ENCODE measurements at places on chromosomes 1 and 21.

- peak; percentile 52 for DNase-seq
Observed at GRCh38 chr1:50332941-50333594, 90.2 kb downstream of the DMRTA2 start.

GRCh38 chr21:31198575-31198974 is 145.5 kb downstream of the TIAM1 start:
- DNase-seq = no peak

DNA sequence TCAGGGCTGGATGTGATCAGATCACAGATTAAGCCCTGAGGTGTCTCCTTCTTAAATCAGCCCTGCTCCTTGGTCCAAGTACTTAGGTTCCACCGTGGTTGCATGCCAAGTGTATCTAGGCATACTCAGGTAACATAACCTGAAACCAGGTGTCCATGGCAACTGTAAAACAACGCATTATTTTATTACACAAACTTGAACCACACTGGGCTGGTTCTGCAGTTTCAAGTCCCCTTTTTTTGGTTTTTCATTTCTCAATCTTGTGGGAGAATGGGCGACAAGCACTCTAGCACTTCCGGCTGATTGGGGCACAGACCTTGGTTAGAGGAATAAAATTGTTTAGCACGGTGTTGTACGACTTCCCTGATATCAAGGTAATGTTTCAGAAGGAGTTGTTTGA is 65.2 kb downstream of the GBP6 start:
- DNase-seq = no peak

- DNase-seq = no peak
Observed at GRCh38 chr1:200786788-200787187, 48.1 kb downstream of the CAMSAP2 start.

DNA sequence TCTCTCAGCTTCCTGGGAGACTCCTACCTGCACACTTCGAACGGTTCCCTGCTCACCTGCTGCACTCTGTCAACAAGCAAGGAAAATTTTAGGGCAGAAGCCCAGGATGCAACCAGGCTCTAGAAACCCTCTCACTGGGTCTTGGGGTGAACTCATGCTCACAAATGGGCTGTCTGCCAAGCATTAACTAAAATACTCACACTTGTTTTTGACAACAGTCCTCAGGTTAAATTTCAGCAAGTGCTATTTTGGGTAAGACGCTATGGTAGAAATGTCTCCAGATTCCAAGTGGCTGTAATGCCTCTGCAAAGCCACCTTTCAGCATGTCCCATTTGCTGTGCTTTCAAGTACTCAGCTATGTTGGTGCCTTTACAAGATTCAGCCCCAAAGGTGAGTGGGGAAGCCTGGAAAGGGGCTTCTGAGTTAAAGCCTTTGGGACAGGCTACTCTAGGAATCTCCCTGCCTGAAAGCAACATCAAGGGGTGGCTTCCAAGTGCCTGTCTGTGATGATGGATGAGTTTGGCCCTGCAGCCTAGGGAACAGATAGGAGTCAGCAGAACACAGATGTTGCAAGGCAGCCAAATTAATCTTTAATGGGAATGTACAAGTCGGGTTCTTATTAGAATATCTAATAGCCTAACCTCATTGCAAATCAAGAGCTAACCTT is 211.9 kb upstream of the SPAG17 start:
- DNase-seq = no peak

DNA sequence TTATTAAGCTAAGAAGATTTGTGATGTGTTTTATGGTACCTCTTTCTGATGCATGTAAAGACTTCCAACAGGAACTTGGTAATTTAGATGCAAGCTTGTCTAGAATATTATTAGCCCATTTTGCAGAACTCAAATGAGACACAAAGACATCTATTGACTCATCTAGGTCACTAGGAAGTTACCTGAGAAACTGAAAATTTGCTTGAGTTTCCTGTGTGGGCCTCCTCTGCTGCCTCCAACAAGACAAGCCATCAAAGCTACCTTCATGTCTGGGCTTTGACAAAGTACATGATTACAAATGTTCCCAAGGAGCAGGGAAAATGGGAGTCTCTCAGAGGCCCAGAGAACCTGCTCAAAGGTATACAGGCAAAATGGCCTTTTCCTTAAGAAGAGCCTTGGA is 5.6 kb downstream of the RUNX1 start:
- no peak for DNase-seq

- no peak for DNase-seq
Observed at GRCh38 chr1:172973424-172973823, 77.3 kb downstream of the TNFSF18 start.

DNA sequence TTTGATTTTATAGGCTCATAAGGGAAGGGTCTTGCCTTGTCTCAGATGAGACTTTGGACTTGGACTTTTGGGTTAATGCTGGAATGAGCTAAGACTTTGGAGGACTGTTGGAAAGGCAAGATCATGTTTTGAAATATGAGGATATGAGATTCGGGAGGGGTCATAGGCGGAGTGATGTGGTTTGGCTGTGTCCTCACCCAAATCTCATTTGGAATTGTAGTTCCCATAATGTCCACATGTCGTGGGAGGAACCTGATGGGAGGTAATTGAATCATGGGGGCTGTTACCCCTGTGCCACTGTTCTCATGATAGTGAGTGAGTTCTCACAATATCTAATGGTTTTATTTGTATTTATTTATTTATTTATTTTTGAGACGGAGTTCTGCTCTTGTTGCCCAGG is 6.9 kb upstream of the CSDE1 start:
- DNase-seq = no peak

DNA sequence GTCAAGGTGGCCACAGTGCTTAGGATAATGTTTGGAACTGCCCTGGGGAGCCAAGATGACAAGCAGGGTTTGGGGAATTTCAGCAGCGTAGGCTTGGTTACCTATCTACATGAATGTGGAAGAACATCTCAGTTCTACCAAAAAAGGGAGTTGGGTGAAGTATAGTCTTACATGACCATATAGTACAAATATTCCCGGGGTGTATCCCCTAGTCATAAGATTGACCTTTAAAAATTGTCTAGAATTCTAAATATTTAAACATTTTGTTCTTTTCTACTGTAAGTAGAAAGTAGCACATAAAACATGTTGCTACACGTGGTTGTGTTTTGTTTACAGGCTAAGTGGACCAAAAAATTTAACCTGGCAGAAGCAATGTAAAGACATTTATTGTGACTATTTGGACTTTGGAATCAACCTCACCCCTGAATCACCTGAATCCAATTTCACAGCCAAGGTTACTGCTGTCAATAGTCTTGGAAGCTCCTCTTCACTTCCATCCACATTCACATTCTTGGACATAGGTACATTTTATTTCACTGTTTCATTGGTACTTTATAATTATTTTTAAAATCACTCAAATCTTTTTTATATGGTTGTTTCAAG is 20.3 kb downstream of the IL12RB2 start:
- DNase-seq = no peak

DNA sequence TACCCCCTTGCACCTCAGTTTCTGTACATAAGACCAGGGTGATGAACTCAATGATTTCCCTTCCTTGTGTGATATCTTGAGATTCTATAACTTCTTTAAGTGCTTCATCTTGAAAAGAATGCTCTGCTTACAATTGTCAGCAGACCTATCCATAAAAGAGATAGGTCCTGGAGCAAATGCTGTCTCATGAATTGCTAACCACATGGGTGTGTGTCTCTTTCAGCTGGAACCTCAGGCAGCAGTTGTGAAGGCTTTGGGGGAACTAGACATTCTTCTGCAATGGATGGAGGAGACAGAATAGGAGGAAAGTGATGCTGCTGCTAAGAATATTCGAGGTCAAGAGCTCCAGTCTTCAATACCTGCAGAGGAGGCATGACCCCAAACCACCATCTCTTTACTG is 2.8 kb downstream of the IL20 start:
- DNase-seq = no peak

GRCh38 chr1:45895406-45895805 is 92.0 kb downstream of the MAST2 start:
- DNase-seq = no peak

DNA sequence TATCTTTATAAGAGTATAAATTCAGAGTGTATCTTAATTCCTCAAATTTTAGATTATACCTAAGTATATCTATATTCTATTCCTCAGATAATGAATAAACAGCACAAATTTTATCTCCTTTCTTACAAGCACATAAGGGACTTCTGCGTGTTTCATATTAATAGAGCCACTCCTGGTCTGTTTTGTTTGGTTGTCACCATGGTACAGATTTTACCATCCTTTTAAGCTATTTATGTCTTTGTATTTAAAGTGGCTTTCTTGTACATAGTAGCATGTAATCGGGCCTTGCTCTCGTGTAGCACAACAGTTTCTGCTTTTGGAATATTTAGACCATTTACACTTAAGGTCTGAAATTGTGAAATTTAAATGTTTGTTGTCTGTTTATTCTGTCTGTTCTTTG is 52.6 kb upstream of the SLC35A3 start:
- no peak for DNase-seq

GRCh38 chr1:61361931-61362330 is 279.6 kb downstream of the NFIA start:
- no peak for DNase-seq

GRCh38 chr1:116721451-116722007 is 32.7 kb upstream of the CD2 start:
- DNase-seq = no peak

- DNase-seq = no peak
Observed at GRCh38 chr1:226044514-226045101, 17.9 kb upstream of the H3-3A start.

GRCh38 chr21:41923186-41923585 is 30.6 kb downstream of the C2CD2 start:
- no peak for DNase-seq

- DNase-seq = no peak
Observed at GRCh38 chr1:21251773-21252471, 38.3 kb downstream of the ECE1 start.

- no peak for DNase-seq
Observed at GRCh38 chr21:42722153-42722552, 68.7 kb downstream of the PDE9A start.

GRCh38 chr1:4000811-4001251 is 100.8 kb upstream of the C1orf174 start:
- no peak for DNase-seq

GRCh38 chr1:109818988-109819764 is 55.5 kb upstream of the EPS8L3 start:
- DNase-seq = no peak

- DNase-seq = no peak
Observed at GRCh38 chr1:3879099-3879498, 21.0 kb downstream of the C1orf174 start.

DNA sequence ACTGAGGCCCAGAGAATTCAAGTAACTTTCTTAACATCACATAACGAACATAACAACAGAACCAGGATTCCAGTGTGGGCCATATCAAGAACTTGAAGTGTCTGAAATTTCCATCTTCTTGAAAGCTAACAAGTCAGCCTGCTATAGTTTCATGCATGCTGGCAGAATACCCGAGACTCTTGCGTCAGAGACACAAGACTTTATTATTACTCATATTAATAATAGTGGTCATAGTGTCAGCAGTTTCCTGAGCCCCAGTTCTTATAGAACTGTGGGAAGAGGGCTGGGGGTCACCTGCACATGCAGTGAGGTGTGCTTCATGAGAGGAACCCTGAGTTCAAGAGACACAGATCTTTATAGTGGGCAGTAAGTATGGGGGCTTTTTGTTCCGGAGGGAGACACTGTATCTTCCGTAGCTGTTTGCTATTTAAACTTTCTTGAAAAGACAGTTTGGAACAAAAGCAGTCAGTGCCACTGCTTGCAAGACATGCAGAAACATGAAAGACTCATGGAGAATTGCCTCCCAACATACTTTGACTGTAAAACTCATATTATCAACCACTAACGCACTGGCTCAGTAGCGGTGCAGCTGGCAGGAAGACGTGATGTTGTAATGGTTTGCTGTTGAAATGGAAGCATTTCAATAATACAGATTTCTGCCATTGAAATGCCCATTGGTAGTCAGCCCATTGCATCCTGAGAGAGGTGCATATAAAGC is 339.2 kb downstream of the ADGRL2 start:
- no peak for DNase-seq

DNA sequence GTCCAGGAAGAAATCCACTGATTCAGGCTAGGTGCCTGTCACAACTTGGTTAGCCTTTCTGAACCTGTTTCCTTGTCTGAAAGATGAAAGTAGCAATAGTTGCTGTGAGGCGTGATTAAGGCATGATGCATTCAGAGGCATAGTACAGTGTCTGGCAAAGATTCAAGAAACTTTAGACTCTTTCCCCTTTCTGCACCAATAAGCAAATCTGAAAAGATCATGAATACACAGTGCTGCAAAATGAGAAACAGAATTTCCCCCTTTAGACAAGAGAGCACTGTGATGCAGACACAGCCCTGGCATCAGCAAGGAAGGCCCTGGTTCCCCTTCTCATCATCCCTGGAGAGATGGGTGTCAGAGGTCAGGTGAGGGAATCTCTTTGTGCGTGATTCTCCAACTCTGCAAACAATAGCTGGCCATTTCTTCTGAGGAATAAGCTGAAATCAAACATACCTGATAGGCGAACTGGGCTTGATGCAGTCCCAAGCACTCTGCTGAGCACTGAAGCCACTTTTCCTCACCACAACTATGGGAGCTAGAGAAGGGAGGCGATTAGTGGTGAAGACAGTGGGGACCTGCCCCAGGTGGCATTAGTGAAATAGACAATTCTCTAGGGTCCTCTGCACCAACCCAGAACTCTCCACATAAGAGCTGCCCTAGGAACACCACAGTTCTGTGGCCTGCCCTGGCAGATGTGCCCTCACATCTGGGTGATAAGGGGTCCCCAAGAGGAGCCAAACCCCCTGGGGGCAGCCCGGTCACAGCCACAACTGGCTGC is 41.7 kb downstream of the ITPKB start:
- no peak for DNase-seq

DNA sequence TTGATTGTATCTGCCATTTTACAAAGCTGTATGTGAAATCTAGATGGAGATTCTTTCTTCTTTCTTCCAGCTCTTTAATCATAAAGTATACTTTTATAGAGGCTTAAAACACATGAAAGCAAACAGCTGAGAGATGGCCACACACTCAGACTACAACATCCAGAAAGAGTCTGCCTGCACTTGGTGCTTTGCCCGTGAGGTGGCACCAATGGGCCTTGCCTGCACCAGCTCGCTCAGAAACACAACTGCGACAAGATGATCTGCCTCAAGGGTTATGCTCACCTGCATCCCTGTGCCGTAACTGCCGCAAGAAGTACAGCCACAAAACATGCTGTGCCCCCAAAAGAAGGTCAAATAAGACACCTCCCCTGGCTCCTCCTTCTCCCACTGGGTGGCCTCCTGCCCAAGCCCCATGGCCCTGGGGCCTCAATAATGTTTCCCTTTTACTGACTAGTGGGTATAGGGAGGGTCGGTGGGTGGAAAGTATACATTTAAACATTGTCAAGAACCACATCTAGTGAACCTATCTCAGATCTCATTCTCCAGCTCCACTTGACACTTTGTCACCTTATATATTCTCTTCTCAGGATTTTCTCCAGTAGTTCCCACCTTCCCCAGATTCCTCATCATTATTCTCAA is 66.7 kb upstream of the ANGPTL3 start:
- DNase-seq = no peak

DNA sequence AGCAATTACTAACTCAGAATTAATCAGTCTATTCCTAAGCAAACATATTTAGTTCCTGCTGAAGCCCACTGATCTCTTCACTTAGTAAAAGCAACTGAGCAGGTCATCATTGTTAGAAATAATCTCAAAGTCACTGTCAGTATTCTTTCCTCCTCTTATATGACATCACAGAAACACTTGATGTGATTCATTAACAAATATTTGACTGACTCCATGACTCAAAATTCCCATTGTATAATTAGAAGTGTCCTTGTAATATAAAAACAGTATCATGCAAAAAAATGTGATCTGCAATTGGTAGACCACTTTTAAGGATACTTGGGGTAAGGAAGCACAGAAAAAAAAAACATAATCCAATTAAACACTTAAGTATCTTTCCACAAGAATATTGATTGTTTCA is 194.4 kb downstream of the DPYD start:
- no peak for DNase-seq
